NCI-H1417 (cell line): ENCODE measurements at places on chromosomes 3 and 15.

DNA sequence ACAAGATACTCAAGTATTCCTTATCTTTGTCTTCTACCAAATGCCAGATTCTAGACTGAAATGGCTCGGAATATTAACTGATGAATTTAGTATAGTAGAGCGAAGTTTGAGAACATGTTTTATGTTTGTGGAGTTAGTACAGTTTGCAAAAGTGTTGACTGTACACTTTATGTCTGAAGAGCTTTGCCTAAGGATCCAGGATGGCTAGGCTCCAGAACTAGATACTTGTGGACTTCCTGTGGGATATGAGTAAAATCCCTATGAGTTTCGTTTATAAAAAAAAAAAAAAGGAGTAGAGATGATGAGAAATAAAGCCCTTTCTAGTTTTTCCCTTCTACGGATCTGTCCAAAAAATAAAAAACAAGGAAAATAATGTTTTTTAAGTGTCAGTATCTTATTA is 96.7 kb downstream of the TP63 start:
- DNase-seq: no peak

DNA sequence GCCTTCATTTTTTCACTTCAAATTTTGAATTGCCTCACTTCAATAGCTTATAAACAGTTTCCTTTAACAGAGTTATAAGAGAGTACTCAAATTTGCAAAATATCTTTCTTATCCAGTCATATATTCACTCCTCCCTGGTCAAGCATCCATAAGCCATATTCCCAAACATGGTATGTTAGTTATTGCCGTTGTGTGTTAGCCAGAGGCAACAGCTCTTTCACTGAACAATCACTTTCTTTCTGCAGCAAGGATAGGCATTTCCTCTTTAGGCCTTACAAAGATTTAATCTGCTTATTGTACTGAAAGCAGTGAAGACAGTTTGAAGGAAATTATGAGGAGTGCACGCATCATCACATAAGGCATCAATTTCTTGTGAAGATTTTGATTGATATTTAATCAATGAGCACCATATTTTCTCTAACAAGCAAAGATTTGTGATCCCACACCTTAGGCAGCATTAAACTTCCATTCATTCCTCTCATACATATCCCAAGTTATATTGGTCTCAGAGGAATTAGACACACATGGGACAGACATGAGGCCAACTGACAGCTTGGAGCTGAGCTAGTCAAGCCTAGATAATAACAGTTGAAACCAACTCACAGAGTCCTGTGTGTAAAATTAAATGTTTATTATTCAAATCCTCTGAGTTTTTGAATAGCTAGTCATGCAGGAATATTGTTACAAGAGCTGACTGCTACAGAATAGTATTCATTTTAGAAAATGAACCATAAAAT is 80.0 kb upstream of the EPHA6 start:
- DNase-seq: no peak

- no peak for DNase-seq
Measured at GRCh38 chr3:52062505-52062904, 6.1 kb upstream of the DUSP7 start.

DNA sequence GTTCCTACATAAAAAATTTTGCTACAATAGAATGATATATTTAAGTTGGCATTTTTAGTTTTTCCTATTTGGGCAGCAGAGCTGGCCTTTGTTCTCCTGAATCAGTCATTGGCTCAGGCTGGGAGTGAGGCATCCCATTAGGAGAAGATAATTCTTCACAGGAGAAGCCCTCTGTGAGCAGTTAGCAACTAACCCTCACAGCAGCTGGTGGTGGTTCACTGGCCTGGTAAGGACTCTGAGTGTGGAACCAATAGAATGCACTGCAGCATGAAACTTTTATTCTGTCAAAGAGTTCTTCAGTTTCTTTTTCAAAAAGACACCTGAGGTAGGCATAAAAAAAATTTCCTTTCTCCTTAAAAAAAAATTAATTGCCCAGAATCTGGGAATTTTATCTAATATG is 562.6 kb downstream of the ZNF385D start:
- DNase-seq: no peak

GRCh38 chr15:81418891-81419290 is 44.9 kb upstream of the TMC3 start:
- peak; percentile 13 for DNase-seq

DNA sequence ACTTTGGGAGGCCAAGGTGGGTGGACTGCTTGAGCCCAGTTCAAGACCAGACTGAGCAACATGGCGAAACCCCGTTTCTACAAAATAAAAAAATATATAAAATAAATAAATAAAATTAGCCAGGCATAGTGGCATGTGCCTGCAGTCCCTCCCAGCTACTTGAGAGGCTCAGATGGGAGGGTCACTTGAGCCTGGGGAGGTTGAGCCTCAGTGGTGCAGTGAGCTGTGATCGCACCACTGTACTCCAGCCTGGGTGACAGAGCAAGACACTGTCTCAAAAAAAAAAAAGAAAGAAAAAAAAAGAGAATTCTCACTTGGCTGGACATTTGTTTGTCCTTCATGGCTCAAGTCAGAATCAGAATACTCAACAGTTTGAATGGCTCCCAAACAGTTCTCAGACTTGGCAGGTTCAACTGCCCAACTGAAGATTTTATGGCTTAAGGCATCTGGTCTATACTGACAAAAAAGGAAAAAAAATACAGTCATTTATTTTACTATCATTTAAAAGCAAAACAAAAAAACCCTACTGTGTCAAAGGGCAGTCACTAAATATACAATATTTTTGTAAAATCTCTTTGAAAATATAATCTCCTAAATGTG is 106.6 kb downstream of the FBXL22 start:
- no peak for DNase-seq

GRCh38 chr3:195692354-195692685 is 28.5 kb upstream of the MUC20 start:
- DNase-seq: no peak

DNA sequence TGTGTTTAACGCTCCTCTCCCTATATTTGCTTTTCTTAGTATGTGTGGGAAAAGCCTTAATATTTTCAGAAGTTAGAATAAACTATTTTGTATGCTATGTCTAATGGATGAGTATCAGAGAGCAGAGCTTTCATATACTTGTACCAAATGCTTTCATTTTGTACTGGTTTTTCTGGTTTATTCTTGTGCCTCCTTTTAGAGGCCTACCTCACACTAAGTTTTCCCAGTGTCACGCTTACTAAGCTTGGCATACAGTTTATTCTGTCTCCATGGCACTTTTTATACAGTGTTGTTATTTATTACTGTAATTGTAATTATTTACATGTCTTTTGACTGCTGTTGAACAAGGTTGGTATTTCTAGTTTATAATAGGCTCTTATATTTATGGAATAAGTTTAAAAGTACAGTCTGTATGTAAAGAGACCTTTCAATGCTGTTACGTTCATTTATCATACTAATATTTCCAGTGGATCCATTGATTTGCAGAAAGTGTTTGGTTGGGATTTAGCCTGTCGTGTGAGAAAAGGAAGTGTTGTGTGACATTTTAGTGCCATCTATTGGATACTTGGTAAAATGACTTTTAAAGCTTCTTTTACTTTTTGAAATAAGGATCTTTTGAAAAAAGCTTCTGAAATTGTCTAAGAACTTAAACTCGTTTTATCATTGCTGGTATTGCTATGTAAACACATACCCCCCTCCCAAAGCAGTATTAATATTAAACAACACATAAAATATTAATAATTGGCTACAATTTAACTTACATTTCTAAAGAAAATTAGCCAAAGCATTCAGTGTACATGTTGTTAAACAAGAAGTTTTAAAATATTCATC is 5.2 kb upstream of the EBLN2 start:
- DNase-seq: peak; percentile 14

DNA sequence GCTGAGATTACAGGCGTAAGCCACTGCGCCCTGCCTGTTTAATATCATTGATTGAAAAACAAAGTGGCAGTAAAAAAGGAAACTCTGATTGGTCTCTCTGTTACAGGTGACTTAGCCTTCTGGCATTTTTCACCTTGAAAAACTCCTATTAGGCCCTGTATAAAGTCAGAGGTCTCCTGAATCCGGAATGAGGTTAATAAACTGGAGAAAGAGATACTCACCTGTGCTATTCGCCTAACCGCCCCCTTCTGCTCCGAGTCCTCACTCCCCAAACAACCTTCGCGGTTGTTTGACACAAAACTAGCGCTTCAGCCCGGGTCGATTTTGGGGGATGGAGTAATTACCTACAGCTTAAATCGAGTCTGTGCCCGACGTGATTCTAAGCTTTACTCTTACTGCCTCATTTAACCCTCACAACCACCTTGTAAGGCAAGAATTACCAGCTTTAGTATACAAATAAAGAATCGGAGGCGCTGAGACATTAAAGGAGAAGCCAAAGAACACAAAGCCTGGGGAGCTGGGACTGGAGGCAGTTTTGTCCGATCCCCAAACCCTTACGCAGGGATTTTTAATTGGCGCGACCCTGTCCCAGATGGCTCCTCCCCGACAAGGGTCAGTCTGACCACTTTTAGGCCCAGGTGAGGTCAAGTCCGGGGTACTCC is 441 bp downstream of the CEP70 start:
- no peak for DNase-seq

GRCh38 chr15:73994912-73995622 is 551 bp downstream of the PML start:
- DNase-seq: no peak

DNA sequence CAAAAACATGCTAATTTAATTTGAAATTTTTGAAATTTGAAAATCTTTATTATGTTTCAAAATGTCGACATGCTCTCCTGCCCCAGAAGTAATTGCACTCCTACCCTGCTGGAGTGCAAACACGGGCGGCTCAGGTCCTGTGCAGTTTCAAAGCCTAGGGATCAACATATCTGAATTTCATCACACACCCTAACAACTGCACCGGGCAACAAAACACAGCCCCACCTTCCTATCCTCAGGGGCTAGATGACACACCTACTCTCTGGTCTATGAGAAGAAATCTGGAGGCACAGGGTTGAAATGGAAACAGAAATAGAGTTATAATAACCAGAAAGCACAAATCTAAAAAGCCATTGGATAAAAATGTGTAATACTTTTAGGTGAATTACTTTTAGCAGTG is 61.4 kb downstream of the BFSP2 start:
- no peak for DNase-seq

GRCh38 chr3:143330296-143330868 is 210.8 kb downstream of the CHST2 start:
- no peak for DNase-seq

GRCh38 chr3:147406028-147406931 is at the start of gene ZIC4:
ZIC4 (minus strand) TSS chr3:147406543; CDS start chr3:147402797, 3,746 bp downstream.
- DNase-seq: no peak

GRCh38 chr15:85462029-85462428 is 81.6 kb downstream of the AKAP13 start:
- no peak for DNase-seq

DNA sequence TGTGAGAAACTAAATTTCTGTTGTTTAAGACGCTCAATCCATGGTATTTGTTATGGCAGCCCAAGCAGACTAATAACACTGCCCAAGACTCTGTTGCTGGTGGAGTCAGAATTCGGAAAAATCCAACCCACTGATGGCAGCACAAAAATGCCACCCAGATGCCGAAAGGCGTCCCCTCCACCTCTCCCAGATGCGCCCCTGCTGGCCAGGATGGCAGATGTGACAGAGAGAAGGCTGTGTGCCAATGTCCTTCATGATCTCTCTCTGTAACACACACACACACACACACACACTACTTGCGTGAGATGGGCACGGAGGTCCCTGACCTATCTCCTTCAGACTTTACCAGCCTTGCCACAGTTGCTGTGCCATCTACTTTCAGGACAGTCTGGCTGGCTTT is 10.9 kb upstream of the LYSMD4 start:
- no peak for DNase-seq

DNA sequence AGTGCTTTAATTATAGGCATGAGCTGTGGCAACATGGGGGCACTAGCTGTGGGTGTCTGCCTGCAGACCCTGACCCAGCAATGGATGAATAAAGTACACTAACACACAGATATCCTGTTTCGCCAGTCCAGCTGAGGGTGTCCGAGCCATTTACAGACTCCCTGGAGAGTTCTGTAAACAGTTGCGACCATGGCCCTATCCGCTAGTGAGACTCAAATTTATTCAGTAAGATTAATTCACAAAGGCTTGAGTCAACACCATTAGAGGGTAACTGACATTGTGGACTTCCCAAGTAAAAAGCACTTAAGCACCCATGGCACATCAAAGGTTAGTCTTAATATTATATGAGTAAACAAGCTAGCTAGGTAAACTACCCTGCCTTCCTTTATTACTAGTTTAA is 161.6 kb downstream of the TBL1XR1 start:
- peak; percentile 99 for DNase-seq

DNA sequence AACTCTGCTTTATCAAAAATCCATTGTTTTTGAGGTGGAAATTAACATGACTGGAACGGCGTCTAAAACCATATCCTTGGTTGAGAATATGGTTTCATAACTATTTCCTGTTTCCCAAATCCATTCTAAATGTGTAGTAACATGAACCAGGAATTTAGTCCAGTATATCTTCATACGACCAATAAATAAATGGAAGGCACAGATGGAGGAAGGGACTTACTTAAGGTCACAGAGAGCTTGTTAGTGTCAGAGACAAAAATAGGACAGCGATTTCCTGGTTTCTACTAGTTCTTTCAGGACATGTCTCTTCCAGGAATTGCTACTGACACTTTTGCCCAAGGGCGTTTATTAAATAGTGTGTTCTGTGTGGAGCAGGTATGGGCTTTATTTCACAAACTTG is 41.2 kb downstream of the HES1 start:
- peak; percentile 39 for DNase-seq

DNA sequence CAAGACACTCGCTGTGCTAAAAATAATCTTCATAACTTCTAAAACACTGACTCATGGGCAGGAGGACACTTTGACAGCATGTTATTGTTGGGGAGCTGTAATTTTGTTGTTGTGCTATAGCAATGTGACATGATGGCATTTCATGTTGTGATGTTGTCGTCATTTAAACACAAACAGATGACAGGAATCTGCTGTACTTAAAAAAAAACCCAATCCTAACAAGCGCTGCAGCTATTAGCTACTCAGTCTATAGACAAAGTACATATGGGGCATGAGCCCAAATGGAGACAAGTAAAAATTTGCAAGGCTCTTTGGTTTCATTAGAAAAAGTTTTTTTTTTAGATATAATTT is 828 bp upstream of the ATOSA start:
- DNase-seq: no peak

DNA sequence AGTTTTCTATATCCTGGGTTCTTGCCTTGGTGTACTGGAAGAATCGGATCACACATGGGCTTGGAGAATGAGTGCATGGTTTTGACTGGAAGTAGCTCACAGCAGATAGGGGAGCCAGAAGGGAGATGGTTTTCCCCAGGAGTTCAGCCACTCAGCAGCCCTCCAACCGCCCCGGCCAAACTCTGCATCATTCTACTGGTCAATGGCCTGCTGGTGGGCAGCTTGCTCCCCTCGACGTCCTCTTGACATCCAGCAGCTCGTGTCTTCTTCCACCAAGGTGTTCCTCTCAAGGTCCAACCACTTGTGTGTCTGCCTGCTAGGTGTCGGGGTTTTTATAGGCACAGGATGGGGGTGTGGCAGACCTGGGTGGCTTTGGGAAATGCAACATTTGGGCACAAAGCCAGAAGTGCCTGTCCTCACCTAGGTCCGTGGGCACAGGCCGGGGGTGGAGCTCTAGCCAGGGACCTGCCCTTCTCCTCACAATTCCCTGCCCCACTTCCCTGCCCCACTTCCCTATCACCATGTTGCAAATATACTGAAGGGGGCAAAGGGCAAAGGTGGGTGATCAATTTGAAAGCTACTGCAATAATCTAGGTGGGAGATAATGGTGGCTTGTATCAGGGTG is 3.0 kb upstream of the GTPBP8 start:
- no peak for DNase-seq

- no peak for DNase-seq
Measured at GRCh38 chr15:68284616-68285258, 7.2 kb downstream of the FEM1B start.

- DNase-seq: no peak
Measured at GRCh38 chr3:144900366-144900765, 928.7 kb downstream of the DIPK2A start.

GRCh38 chr3:61935814-61936213 is 374.4 kb downstream of the PTPRG start:
- no peak for DNase-seq
